ENCODE measurements at places on chromosomes 2 and 18.

DNA sequence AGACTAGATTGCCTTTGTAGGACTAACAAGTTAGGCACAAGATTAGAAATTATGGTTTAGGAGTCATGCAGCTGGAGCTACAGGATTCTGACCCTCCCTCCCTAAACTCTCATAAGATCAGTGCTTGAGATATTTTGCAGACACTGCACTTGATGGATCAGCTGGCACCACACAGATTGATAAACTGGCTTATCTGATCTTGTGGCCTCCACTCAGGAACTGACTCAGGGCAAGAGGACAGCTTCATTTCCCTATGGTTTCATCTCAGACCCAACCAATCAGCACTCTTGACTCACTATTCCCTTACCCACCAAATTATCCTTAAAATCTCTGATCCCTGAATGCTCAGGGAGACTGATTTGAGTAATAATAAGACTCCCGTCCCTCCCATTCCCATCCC, 152.3 kb downstream of the DIS3L2 start:
- no peak for DNase-seq

GRCh38 chr2:48132271-48132625, 225.9 kb upstream of the FBXO11 start:
- DNase-seq = no peak

DNA sequence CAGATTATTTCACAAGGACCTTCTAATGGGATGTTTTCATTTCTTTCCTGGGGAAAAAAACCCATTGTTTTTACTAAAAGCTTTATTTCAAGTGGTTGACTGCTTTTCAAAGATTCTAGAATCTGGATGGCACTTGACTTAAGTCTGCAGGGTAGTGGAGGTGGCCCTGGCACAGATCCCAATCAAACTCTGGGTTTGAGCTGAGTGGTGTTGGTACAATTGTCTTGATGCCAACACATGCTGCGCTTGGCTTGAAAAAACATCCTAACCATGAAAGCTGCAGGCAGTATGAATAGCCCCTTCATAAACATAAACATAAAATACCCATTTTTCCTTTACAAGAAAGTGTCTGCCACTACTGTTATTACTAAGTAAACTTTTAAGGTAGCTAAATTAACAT, 3.6 kb downstream of the PAPOLG start:
- no peak for DNase-seq

DNA sequence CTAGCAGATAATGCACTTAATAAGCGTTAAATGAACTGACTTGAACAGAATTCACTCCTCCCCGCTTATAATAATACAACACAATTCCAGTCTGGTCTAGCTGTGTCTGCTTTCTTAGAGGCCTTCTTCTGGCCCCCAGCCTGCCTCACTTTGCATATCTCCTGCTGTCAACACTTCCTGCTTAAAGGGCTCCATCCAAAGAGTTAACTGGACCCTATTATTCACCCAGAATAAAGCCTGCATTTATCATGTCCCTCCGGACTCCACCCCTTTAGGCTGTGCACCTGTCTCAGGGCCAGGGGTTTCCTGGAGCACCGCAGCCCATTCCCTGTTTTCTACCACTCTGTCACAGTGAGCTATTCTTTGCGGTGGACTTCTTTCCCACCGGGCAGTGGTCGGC, 292.8 kb upstream of the FBXO11 start:
- DNase-seq = no peak

GRCh38 chr2:239274391-239275043, 126.3 kb downstream of the HDAC4 start:
- peak; percentile 79 for DNase-seq

DNA sequence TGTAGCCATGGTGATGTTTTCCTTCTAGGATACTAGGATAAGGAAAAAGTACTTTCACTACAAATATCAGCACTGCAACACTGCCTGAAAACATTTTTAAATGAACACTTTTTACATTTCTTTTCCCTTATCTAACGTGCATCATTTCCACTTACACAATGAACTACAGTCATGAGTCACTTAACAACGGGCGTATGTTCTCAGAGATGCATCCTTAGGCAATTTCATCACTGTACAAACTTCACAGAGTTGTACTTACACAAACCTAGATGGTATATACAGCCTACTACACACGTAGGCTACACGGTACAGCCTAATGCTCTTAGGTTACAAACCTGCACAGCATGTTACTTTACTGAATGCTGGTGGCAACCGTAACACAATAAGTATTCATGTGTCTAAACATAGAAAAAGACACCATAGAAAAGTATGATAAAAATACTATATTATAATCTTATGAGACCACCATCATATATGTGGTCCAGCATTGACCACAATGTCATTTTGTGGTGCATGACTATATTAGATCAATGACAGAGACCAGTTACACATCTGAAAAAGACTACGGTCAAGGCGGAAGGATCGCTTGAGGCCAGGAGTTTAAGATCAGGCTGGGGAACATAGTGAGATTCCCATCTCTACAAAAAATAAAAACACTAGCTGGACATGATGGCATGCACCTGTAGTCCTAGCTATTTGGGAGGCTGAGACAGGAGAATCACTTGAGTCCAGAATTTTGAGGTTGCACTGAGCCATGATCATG, 39.8 kb downstream of the WDR33 start:
- DNase-seq = peak; percentile 15

DNA sequence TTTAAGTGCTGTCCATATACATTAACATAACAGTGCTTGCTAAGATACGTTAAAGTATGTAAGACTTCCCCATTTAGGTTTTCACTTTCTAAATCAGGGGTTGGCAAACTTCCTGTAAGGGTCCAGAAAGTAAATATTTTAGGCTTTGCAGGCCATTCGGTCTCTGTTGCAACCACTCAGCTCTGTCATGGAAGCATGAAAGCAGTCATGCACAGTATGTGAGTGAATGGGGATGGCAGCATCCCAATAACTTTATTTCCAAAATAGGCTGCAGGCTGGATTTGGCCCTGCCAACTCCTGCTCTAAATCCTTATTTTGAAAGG, 128.7 kb downstream of the PLA2R1 start:
- DNase-seq = no peak

GRCh38 chr18:4130734-4131719, 324.1 kb downstream of the DLGAP1 start:
- DNase-seq = no peak

DNA sequence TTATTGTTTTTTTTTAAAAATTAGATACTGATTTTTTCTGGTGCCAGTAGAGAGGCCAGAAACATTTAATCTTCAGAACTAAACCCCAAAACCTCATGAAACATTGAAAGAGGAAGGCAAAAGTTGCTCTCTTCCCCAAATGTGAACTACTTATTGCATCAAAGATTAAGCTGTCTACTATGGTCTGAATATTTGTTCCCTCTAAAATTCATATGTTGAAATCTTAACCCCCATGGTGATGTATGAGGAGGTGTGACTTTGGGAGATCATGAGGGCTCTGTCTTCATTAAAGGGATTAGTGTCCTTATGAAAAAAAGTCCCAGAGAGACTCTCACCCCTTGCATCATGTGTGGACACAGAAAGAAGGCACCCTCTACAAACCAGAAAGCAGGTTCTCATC, 28.2 kb upstream of the SLC8A1 start:
- DNase-seq = no peak
